Mucosa of descending colon (tissue), 3 donors: ENCODE measurements at places on chromosomes 7 and 10. TPM values are rescaled to one million over a fixed set of nuclear protein-coding genes. Genes with fewer than 3 reads are reported as not detected.
A peak's percentile ranks its signal among the peaks of the same experiment; 100 is the strongest.

COBL gene
- total RNA-seq: 56.6 TPM

- DNase-seq: no peak
Observed at GRCh38 chr10:8614054-8614565, 559.6 kb downstream of the GATA3 start.

- no peak for DNase-seq
Observed at GRCh38 chr7:100545360-100546128, 6.5 kb downstream of the AGFG2 start.

SCART1 gene
- 4.8 TPM for total RNA-seq

DNA sequence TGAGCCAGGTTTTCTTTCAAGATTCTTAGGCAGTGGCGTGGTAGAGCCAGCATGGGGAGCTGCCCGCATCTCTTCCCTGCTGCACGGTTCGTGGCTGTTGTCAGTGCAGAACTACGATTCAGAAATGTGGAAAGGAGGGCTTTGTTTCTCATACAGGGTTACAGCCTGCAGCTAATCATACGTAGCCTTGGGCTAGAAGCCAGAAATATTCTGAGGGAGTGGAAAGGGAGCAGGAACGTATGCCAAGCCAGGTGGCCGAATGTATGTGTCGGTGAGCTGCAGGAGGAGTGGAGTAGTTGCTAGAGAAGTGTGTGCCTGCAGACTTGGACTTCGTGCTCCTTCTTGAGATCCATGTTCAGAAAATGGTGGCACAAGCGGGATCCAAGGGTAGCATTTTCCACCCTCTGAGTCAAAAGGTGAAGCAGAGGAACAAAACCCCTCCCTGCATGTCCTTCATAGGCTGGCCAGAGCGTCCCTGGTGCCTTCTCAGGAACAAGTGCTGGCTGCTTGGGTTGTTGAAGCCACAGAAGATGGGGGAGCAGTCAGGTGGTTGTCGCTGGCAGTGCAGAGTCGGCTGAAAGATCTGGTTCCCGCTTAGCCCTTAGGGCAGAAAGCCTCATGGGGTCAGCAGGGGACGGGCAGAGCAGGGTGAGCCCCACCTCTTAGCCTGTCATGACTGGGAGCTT is 40.9 kb downstream of the LANCL2 start:
- peak; percentile 57 for DNase-seq

AKR1C3 gene
- 110 TPM for total RNA-seq

GRCh38 chr7:92813390-92814024 is 22.9 kb downstream of the CDK6 start:
- DNase-seq: no peak

GRCh38 chr10:120650705-120651399 is 193.8 kb downstream of the PLPP4 start:
- DNase-seq: no peak

CCDC3 gene
- 3.3 TPM for total RNA-seq

ACTL6B gene
- total RNA-seq: not detected

NODAL gene
- total RNA-seq: not detected

DNA sequence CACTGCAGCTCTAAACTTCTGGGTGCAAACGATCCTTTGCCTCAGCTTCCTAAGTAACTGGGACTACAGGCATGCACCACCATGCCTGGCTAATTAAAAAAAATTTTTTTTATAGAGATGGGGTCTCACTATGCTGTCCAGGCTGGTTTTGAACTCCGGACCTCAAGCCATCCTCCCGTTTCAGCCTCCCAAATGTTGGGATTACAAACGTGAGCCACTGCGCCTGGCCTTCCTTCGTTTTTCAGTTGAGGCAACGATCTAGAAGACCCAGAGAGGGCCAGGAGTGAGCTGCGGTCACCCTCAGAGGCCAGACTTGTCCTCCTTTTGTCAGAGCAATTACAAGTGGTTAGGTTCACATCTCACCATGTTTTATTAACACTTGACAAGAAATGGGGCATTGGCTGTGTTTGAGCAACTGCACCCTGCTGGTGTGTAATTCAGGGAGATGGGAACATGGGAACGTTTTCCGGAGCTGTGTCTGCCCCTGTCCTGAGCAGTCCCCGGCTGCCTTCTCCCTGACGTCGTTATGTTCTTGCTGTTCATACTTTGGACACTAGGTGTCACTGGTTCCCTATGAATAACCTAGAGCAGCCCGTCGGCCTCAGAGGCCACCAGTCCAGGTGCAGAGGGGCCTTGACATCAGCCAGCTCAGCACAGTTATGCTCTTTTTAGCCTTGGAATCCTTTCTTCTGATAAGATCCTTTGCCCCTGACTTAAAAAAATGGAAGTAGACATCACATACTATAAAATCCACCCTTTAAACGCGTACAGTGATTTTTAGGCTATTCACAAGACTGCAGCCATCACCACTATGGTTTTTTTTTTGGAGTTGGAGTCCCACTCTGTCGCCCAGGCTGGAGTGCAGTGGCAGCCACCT is 375.0 kb downstream of the TYW1 start:
- peak; percentile 33 for DNase-seq

GRCh38 chr7:47520406-47520805 is 61.5 kb downstream of the TNS3 start:
- peak; percentile 30 for DNase-seq

DNA sequence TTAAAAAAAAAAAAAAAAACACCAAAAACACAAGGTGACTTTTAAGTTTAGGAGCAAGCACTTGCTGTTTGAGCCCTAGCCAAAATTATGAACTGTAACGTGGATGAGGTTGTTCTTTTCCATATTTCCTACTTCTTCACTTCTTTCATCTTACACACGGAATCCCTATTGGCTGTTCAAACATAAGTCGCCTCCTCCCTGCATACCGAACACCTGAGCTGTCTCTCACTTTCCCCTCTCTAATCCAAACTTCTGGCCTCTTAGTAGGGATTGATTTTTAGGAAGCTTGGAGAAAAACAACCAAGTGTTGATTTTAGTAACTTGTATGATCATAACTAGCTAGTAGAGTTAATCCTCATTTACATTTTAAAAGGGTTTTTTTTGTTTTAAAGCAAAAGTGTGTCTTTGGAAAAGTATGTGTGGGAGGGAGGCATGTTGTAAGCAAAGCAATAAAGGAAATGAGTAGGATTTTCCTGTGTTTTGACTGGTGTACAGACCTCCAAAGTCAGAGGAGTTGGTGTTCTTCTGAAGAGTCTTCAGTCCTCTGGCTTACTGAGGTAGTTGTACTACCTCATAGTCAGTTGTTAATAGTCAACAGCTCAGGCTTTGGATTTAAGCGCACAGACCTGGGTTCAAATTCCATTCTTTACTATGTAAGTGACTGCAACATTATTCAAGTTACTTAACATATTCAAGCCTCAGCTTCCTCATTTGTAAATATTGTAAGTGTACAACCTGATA is 39.3 kb downstream of the RABGEF1 start:
- DNase-seq: no peak

GRCh38 chr7:112113913-112114575 is 92.2 kb downstream of the DOCK4 start:
- no peak for DNase-seq

CDK1 gene
- total RNA-seq: 2.7 TPM

ATXN7L1 gene
- total RNA-seq: 19.7 TPM
